Activated CD8-positive, alpha-beta memory T cell treated with anti-CD3 and anti-CD28 coated beads for 4 hours (primary cell): ENCODE measurements at places on chromosomes 16 and 17.
A peak's percentile ranks its signal among the peaks of the same experiment; 100 is the strongest.

GRCh38 chr17:14301279-14302090 lies 604 bp downstream of the HS3ST3B1 start:
- DNase-seq, result no peak

DNA sequence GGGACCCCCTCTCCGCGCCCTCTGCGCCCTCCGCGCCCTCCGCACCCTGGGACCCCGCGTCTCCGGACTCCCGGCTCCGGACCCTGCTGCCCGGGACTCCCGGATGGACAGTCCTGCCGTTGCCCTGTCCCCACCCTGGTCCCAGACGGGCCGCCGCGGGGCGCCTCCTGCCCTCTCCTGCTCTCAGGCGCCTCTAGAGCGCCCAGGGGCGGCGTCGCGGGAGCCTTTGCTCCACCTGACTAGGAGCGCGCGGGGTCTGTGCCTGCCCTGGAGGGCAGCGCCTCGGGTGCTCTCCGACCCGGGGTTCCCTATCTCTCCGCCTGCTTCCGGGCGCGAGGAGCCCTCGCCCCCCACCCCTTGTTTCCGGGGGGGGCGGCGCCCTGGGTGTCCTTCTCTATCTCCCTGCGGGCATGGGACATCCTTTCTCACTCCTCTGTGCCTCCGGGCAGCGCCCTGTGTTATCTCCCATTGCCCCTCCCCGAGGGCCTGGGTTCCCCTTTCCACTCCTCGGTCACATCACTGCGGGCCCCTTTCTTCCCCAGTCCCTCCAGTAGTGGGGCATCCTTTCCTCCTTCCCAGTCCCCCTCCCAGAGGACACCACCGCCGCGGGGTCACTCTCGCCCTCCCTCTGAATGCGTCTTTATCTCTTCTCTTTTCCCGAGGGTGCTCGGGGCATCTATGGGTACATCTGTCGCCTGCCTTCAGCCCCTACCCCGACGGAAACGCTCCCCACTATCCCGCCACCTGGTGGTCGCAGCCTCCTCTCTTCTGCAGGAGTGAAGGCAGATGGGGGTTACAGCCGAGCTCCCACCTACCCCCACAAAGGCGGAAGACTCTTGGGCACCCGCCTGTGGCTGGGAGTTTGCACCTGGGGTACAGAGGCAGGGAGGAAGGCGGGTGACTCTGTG lies 875 bp downstream of the PRKCB start:
- peak; percentile 33 for DNase-seq

DNA sequence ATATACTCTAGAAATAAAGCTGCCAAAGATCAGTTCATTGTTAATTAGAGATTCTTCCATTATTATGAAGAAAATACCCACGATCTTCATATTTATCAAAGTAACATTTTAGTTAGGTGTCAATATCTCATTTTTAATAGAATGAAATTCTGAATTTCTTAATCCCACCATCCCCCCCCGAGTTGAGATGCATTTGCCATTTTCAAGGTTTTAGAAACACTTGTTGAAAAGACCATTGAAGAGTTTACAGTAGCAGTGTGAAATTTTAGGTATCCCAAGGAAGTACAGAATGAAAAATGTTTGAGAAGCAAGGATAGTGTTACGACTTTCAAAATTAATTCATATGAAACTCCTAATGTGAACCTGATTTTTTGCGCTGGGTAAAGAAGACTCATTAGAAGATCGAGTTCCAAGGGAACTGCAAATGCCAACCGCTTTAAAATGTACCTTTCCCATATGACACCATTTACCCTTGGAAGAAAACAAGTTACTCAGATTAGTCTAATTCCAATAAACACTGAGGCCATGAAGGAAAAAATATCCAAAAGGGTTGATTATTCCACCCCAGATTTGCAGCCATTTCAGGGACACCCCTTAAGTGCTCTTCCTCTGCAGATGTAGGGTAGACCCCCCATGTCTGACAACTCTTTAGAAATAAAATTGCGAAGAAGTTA lies 731 bp downstream of the IKZF3 start:
- DNase-seq, result no peak

DNA sequence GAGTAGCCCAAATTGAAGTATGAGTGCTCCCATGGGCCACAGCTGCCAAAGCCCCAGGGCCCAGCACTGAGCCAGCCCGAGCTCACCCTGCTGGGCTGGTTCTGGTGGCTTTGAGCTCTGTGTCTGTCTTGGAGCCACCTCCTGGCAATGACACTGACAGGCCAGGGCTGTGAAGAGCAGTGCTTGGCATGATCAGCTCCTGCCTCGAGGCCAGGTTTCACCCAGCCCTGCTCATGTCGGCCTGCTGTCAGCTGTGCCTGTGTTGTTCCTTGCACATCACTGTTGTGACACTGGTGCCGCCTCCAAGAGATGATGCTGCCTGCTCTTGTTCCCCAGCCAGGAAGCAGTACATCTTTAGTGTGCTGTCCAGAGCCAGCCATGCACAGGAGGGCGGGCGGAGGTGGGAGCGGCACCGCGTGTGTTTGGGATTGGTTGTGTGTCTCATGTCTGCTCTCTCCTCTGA lies 26.0 kb downstream of the PLD6 start:
- no peak for DNase-seq

DNA sequence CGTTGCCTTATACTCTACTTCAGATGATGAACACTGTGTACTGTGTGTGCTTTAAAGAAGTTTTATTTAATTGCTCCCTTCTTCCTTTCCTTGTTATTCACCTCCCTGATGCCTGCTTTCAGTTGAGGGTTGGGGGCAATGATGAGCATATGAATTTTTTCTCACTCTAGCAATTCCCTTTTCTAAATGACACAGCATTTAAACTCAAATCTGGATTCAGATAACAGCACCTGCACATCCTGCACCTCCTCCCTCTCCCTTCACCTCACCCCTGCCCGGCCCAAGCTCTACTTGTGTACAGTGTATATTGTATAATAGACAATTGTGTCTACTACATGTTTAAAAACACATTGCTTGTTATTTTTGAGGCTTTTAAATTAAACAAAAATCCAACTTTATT lies 13.0 kb upstream of the PNPO start:
- no peak for DNase-seq

- no peak for DNase-seq
Measured at GRCh38 chr17:32803544-32803943, 73.4 kb downstream of the MYO1D start.

DNA sequence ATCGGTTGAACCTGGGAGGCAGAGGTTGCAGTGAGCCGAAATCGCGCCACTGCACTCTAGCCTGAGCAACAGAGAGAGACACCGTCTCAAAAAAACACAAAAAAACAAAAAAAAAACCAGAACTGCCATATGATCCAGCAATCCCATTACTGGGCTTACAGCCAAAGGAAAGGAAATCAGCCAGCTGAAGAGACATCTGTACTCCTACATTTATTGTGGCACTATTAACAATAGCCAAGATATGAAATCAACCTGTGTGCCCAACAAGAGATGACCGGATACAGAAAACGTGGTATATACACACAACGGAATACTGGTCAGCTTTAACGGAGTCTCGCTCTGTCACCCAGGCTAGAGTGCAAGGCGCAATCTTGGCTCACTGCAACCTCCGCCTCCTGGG lies 14.6 kb downstream of the FANCA start:
- DNase-seq, result no peak

DNA sequence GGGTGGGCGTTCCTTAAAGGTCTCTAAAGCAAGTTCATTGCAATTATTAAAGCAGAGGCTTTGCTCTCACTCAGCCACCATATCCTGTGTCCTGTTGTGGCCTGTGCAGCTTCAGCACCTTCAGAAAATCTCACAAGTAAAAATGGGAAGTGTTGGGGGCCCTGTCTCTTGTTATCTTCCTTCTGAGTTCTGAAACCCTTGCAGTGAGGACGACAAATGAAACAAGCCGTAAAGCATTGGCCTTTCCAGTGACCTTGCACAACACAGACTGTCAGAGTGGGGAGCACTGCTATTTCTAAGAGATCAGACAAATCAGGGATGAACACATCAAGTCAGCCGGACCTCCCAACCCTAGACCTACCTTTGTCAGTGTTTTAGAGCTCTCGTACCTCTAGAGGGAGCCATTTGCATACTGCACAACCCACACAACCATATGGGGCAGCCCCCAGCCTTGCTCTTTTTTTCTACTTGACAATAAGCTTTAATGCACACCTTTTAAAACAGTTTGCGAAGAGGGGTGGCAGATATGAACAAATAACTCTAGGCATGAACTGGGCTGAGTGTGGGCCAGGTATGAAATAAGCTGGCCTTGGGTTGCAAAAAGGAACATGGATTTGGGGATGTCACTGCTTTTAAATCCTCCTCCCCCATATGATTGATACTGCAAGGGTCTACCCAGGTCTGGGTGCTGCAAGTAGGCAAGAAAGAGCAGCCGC lies 89.8 kb downstream of the KATNIP start:
- no peak for DNase-seq

- no peak for DNase-seq
Measured at GRCh38 chr16:82701442-82701955, 74.7 kb downstream of the CDH13 start.

DNA sequence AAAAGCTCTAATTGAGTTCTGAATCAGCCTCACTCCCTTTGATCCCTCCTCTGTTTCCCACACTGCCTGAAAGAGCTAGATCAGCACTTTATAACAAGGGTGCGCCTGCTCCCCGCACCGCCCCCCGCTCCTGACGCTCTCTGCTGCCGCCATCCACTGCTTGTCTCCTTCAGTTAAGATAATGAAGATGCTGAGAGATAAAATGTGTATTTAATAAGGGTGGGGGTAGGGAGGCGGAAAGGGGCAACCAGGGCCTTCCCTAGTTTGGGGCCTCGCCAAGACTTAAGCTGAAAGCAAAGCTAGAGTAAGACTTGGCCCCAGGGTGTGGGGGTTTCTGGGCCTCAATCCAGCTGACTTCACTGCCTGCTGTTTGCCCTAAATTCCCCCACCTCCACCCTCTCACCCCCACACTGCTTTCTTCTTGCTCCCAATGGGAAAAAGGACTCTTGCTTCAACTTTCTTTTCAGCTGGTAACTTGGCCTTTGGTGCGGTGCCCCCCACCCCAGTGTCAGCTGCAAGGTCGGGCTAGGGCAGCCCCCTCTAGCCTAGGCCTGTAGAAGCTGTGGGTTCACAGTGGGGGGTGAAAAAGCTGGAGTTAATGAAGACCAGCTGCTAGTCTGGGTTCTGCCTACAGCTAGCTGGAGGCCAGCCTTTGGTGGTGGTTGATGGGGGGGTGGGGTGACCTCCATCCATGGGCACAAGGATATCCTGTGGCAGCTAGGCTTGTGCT lies 1.8 kb upstream of the RARA start:
- no peak for DNase-seq

DNA sequence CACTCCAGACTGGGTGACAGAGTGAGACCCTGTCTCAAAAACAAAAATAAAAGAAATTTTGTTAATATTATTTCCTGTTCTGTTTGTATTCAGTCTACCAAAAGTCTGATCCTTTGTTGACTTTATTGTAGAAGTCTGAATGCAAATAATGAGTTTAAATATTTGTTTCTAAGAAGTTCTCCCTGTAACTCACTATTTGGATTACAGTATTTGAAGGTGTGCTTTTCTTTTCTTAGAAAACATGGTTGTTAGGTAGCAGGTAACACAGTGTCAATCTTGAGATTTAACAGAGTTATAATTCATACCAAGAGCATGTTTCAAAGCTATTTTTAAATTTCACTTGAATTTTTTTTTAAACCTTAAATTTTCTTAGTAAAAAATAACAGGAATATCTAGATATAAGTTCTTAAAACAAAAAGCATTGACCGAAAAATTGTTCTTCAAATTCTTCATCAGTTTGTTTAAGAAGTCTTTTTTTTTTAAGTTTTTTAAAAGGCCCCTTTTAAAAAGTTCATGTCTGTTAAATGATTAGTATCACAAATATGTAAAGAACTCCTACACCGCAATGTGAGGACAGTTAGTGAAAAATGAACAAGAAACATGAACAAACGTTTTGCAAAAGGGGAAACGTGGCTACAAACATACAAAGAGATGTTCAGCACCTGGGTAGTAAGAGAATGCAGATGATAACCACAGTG lies 35.0 kb downstream of the GAN start:
- DNase-seq, result no peak

GRCh38 chr17:18246880-18247612 lies 11.5 kb downstream of the FLII start:
- DNase-seq, result no peak

DNA sequence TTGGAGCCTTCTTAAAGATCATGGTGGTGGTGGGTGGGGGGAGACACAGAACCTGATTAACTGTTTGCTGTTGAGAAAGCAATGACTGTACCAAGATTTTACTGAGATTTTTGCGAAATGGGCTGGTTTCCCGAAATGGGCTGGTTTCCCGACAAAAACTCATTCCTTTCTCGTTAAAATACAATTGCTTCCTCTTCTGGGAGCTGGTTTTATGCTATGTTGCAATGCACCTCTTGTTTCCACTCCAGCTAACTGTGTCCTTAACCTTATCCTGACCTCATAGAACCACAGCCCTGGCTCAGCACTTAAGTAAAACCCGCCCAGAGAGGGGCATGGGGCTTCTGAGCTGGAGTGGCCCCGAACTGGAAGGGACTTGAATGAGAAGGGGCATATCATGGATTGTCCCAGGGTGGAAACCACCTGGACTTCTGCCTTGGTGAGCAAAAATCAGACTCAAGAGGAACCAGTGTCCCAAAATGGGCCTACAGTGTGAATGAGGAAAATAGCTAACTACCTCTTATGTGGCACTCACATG lies 20.9 kb downstream of the FAM20A start:
- no peak for DNase-seq

GRCh38 chr16:66441586-66442375 lies 14.7 kb downstream of the BEAN1 start:
- no peak for DNase-seq

- no peak for DNase-seq
Measured at GRCh38 chr16:56190677-56191155, 573 bp upstream of the GNAO1 start.

GRCh38 chr17:9668517-9668916 lies 23.2 kb downstream of the USP43 start:
- no peak for DNase-seq
